ENCODE measurements at places on chromosomes 2 and 18.

GRCh38 chr2:174603280-174603679 is 5.7 kb upstream of the WIPF1 start:
- DNase-seq: peak; percentile 70

GRCh38 chr2:191738667-191739066 is 60.7 kb downstream of the NABP1 start:
- DNase-seq: no peak

DNA sequence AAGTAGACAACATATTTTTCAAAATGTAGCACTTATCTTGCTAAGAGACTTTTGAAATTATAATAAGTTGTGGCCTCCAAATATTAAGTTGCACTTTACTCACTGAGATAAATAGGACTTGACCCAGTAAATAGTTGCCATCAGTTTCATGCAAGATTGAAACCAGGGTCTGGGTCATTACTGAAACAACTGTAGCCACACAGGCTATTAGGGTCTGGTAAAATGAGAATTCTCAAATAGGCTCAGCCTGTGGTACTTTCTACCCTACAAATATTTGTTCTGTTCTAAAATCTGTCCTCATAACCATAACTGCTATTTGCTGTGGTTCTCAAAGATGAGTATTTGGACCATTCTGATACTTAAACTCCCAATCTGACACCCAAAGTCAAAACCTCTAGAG is 115.4 kb upstream of the STK17B start:
- no peak for DNase-seq

- peak; percentile 44 for DNase-seq
These were observed 42.6 kb downstream of the HDAC4 start for GRCh38 chr2:239358062-239358754.

DNA sequence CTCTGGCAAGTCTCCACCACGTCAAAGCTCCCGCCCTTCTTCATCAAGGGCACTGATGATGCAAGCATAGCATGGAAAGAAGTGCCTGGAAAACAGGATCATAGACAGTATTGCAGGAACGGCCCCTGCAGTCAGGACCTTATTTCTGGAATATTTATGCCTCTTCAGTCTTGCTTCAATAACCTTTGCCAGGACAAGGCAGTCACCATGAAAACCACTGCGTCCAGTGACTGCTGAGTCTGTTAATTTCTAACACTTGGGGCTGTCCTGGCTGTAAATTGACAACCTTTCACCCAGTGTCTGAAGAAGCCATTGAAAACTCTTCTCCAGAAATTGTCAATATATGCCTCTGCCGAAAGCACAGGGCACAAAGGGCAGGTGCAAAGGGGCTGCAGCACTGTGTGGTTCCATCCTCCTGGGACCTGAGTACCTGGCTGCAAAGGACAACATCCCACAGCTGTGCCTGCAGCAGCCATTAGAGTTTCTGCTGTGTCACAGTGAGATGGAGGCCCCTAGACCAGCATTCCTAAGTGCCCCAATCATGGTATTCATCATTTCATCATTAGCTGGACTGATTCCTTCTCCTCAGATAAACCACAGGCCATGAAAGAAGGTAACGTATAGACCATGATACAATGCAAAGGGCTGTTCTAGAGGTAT is 819.6 kb downstream of the RNF144A start:
- DNase-seq: no peak

DNA sequence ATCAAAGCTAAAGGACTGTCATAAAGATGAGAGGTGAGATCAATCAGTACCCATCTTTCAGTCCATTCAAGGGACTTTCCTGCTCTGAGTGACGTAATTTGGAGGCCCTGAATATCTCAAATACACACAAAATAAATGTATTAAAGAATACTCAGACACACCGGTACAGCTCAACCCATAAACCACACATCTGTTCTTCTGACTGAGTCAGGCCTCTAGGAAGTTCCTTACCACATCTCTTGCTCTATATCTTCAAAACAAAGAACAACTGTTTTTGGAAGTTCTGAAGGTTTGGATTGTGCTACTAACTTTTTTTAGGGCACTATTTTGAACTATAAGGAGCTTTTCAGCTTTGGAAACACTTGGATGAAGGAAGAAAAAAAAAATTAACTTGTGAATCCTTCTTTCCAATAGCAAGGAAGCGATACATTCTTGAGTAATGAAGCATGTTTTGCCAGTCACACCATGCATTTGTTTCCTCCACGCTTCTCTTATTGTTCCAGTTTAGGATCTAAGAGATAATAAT is 866.5 kb upstream of the VRK2 start:
- no peak for DNase-seq

- peak; percentile 26 for DNase-seq
These were observed 98.6 kb downstream of the BCL2L11 start for GRCh38 chr2:111219285-111219684.

All from lung (tissue), 17 donors.